ENCODE measurements at places on chromosomes 4 and X. TPM values are rescaled to one million over a fixed set of nuclear protein-coding genes. Genes with fewer than 3 reads are reported as not detected.

GRCh38 chr4:90215286-90215685, 88.1 kb downstream of the CCSER1 start:
- no peaks in the 10 kb centered on the region for H3K4me1 ChIP-seq
- no peak for DNase-seq
- no peak overlapping the region for H3K4me3 ChIP-seq
- no peaks in the 10 kb centered on the region for H3K27me3 ChIP-seq
- no peak overlapping the region for H3K27ac ChIP-seq
- H3K36me3 ChIP-seq = no peaks in the 10 kb centered on the region

GRCh38 chr4:156732634-156733033, 239.0 kb downstream of the PDGFC start:
- H3K4me3 ChIP-seq = no peak overlapping the region
- H3K27me3 ChIP-seq = no peaks in the 10 kb centered on the region
- H3K27ac ChIP-seq = no peak overlapping the region
- DNase-seq = no peak
- H3K4me1 ChIP-seq = no peaks in the 10 kb centered on the region

GRCh38 chr4:174398728-174399127, 115.0 kb downstream of the CEP44 start:
- H3K4me1 ChIP-seq = peaks cover 8% of the 10 kb centered on the region
- no peaks in the 10 kb centered on the region for H3K36me3 ChIP-seq
- H3K4me3 ChIP-seq = no peak overlapping the region
- no peak overlapping the region for H3K27ac ChIP-seq
- DNase-seq = no peak

DNA sequence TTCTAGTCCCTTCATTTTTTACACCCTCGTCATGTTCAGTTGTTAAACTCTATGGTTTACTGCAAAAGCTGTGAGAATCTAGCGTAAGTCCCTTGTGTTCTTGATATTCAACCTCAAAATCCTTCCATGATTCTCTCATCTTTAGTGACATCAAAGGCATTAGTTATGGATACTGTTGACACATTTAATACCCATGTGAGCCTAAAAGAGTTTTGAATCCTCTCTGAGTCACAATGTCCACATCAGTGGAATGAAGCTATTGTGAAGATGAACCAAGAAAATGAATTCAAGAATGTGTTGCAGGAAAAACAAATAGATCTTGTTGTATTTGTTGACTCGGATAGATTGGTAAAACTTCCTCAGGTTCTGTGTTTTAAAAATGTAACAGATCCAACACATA, 394.7 kb upstream of the ATOH1 start:
- no peak for DNase-seq
- no peaks in the 10 kb centered on the region for H3K4me1 ChIP-seq
- no peaks in the 10 kb centered on the region for H3K27me3 ChIP-seq
- H3K27ac ChIP-seq = no peak overlapping the region

The RADX gene
- total RNA-seq = 10.1 TPM

The POLN gene
- total RNA-seq = 1.0 TPM
